ENCODE measurements at places on chromosomes 1 and 21. TPM values are rescaled to one million over a fixed set of nuclear protein-coding genes. Genes with fewer than 3 reads are reported as not detected.

- DNase-seq = peak; percentile 58
Observed at GRCh38 chr1:154324669-154325582, at the start of gene ATP8B2. Gene ATP8B2 (plus strand): TSS chr1:154325525. CDS start chr1:154328142, 2,617 bp downstream.

The STUM gene
- total RNA-seq = 2.5 TPM

The DAB1 gene
- 4.9 TPM for total RNA-seq

- DNase-seq = no peak
Observed at GRCh38 chr1:14822493-14822892, 224.0 kb downstream of the KAZN start.

The S100A9 gene
- 77.5 TPM for total RNA-seq

GRCh38 chr1:160169553-160170399 is 18.4 kb downstream of the ATP1A4 start:
- no peak for DNase-seq

The ASTN1 gene
- total RNA-seq = 6.3 TPM

DNA sequence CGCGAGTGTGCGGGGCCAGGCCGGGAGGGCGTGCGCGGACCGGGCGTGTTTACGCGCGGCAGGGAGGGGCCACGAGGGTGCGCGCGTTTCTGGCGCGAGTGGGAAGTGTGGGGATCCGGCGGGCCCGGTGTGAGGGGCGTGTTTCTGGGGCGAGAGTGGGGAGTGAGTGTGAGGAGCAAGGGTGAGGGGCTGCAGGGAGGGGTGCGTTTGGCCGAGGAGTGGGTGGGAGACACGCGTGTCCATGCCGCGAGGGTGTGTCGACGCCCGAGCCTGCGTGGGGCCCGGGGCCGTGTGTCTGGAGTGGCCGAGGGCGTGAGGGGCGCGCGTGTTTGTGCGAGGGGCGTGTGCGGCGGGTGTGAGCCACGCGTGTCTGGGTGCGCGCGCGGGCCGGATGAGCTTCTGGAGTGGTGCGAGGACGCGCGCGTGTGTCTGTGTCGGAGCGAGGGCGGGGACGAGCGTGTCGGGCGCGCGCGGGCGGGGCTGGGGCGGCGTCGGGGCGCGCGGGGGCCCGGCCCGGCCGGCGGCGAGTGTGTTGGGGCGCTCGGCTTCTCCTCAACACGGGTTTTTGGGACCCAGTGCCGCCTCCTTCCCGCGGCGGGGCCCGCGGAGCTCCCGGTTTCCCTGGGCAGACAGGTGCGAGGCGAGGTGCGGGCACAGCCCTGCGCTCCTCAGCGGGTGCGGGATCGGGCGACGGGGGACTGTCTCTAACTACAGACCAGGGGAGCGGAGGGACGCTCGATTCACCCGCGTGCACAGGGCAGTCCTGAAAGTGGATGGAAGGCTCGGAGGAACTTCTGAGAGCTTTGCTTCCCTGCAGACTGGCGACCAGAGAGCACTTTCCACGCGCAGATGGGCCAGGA is 65.8 kb upstream of the VAMP3 start:
- DNase-seq = no peak

GRCh38 chr1:26046246-26047095 is 553 bp upstream of the SLC30A2 start:
- no peak for DNase-seq

The SVBP gene
- total RNA-seq = 30.8 TPM

- no peak for DNase-seq
Observed at GRCh38 chr1:17509363-17509762, 30.1 kb upstream of the ARHGEF10L start.

The SH3D21 gene
- 3.5 TPM for total RNA-seq

GRCh38 chr1:222081859-222082258 is 340.0 kb upstream of the DUSP10 start:
- no peak for DNase-seq

GRCh38 chr1:212979340-212980122 is 29.2 kb downstream of the VASH2 start:
- no peak for DNase-seq

The MPC2 gene
- 41.7 TPM for total RNA-seq

- DNase-seq = no peak
Observed at GRCh38 chr21:35699361-35699760, 361.0 kb downstream of the SETD4 start.

The PLPPR4 gene
- 23.8 TPM for total RNA-seq

DNA sequence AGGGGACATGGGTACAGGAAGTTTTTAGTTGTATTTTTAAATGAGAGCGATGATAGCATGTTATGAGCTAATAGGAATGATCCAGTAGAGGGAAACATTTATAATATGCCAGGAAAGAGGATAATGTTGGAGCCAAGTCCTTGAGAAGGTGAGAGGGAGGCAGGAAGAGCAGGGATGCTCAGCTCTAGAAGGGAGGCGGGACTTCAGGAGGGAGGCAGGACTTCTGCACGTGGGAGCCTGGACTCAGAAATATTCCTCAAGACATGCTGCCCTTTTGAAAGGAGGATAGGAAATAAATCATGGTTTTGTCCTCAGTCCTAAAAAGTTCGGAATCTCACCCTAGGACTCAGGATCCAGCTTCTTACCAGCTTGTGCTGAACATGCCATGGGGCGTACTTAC is 5.9 kb downstream of the ADARB1 start:
- DNase-seq = no peak

DNA sequence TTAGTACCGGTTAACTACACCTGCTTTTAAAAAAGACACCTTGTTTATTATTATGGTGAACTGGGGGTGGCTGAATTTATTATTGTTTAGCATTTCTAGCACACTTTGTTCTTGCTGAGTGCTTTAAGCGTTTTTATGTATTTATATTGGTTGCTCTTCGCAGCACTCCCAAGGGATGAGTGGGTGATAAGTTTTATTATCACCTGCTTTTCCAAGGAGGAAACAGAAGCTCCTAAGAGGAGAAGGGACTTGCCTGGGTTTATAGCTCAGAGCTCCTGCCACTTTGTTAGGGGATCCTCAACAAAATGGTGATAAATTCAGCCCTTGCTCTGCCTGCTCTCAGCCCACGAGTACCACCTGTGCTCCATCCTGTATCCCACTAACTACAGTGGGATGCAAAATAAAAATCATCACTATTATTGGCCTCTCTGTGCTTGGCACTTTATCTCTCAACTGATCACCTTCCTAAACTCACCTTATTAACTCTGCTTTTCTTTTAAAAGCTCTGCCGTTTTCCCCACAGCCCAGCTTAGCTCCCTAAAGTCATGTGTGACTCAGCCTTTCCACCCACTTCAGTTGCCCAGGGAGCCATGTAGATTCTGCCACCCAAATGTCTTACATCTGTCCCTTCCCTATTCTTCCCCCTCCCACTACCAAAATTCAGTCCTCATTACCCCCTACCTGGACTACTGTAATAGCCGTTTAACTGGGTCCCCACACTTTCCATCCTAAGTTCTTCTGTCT is 44.5 kb downstream of the BCL9 start:
- DNase-seq = no peak

- DNase-seq = no peak
Observed at GRCh38 chr1:94633051-94633450, 91.5 kb upstream of the F3 start.

The DRAXIN gene
- total RNA-seq = 0.21 TPM

The ZNF496 gene
- total RNA-seq = 17.2 TPM

The SMIM11 gene
- total RNA-seq = 17.3 TPM

- DNase-seq = no peak
Observed at GRCh38 chr1:46948629-46949416, 7.5 kb upstream of the CYP4A11 start.

The MPL gene
- not detected for total RNA-seq

DNA sequence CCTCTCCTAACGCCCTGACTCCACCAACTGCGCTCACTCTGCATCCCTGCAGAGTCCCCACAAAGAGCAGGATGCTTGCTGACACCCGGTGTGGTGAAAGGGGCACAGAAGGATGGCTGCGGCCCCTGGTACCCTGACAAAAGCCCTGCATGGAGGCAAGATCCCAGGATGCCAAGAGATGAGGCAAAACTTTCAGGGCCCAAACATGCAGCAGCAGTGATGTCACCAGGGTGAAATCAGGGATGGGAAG is 36.6 kb downstream of the SLC9A1 start:
- DNase-seq = no peak

The UTS2 gene
- total RNA-seq = 0.16 TPM

The SNX7 gene
- 68.5 TPM for total RNA-seq

The KCNJ10 gene
- 0.26 TPM for total RNA-seq

DNA sequence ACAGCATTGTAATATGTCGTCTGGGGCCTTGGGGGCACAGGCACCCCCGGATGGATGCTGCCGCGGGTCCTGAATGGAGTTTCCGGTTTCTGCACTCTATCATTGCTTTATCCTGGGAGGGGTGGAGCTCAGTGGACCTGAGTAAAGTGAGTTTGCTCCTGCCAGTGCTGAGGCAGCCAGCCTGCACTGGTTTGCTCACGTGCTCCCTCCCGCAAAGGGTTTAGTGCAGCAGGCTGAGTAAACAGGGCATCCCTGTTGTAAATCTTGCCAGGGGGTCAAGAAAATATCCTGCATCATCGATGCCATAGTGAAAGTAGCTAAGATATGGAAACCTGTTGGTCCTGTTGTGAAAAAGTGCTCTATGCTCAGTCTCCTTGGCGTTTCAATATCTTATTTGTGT is 85.6 kb upstream of the BRINP3 start:
- DNase-seq = no peak

The COL6A1 gene
- total RNA-seq = 678 TPM

The SPRR3 gene
- 10.0 TPM for total RNA-seq

- DNase-seq = no peak
Observed at GRCh38 chr1:18266391-18266790, 158.8 kb downstream of the IGSF21 start.

GRCh38 chr21:14533499-14534428 is 12.4 kb downstream of the SAMSN1 start:
- no peak for DNase-seq

The SLC35F3 gene
- 0.32 TPM for total RNA-seq

The IVL gene
- 2.7 TPM for total RNA-seq

- DNase-seq = no peak
Observed at GRCh38 chr1:27446496-27447020, 43.4 kb downstream of the WASF2 start.

DNA sequence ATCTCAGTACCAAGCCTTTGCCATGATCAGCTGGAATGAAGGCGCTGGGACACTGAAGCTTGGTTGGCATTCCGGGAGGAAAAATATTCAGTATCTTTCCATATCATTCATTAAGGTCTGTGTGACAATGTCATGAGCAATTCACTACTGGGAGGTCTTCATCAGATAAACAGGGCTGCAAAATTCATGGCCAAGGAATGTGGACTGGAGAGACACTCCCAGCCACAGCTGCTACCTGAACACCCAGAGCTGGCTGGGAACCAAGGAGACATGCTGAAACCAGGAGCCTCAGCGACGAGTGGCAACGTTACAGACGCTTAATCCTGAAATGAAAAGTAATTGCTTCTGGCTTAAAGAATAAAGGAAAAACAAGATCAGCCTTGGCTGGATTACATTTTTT is 30.6 kb upstream of the DDAH1 start:
- no peak for DNase-seq

The CYP4X1 gene
- total RNA-seq = 7.0 TPM

- no peak for DNase-seq
Observed at GRCh38 chr21:27645285-27645684, 678.4 kb upstream of the ADAMTS5 start.

The DENND2C gene
- total RNA-seq = 8.8 TPM

DNA sequence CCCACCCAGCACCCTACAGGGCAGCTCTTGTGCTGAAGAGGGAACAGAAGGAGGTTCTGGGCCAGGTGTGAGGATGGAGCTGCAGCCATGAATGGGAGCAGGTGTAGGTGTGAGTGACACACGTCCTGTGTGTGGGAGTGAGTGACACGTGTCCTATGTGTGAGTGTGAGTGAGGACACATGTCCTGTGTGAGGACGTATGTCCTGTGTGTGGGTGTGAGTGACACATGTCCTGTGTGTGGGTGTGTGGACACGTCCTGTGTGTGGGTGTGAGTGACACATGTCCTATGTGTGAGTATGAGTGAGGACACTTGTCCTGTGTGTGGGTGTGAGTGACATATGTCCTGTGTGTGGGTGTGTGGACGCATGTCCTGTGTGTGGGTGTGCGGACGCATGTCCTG is 26.4 kb downstream of the MEGF6 start:
- no peak for DNase-seq

GRCh38 chr21:42311160-42311559 is 4.0 kb downstream of the TFF3 start:
- DNase-seq = no peak

DNA sequence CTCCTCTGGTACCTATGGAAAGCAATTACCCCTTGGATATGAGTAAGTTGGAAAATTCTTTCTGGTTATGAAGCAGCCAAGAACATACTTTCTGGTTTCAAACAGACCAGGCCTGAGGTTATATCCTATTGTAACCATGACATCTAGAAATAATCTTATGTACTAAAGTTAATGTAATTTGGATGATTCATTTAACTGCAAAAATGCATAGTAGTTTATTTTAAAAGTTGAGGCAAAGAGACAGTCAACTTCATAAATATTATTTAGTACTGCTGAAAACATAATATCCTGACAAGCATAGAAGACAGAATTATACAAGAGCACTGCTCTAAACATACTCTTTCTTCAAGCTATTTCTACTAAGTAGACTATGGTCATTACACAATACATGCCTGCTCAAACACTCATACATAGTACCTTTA is 25.5 kb downstream of the ODF2L start:
- no peak for DNase-seq

The ERICH3 gene
- total RNA-seq = 0.79 TPM

The GIPC2 gene
- 4.4 TPM for total RNA-seq

The ACTA1 gene
- total RNA-seq = 51.9 TPM

GRCh38 chr1:91761295-91761721 is 124.6 kb downstream of the TGFBR3 start:
- DNase-seq = no peak

- DNase-seq = no peak
Observed at GRCh38 chr1:34013958-34014737, 150.3 kb downstream of the HMGB4 start.

DNA sequence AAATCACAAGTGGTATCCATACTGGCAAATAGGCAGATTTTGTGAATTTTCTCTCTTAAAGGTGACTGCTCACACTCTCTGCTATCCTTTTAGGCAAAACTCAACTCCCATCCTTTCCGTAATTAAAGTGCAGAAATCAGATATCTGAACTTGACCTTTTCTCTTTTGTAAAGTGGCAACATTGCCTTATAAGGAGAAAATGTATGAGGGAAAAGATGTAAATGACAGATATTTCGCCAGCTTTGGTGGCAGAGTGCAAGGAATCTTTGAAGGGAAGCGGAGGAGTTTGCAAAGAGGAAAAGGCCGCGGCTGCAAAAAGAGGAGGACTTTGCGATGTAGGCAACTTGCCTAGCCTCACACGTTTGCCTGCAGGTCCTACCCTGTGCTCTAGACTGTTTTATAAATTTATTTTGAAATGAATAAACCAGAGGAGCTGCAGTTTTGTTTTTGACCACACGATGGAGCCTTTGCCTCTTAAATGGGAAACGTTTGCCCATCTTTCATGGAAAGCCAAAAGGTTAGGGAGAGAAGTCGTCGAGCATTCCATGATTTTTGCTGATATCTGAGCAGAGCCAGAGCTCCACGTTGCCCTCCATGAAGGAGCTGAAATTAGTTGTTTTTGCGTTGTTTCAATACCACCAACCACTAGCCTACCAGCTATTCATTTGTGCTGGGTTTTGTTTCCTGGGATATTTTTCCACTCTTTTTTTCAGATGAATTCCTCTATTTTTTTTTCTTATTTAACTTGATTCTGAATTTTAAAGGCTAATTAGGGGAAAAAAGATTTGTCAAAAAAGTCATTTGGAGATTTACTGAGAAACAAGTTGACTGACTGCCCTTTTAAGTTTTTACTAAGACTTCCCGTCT is 242.3 kb downstream of the LMX1A start:
- DNase-seq = no peak

GRCh38 chr1:214441119-214441518 is 110.3 kb downstream of the PTPN14 start:
- DNase-seq = no peak

The GPATCH2 gene
- total RNA-seq = 54.0 TPM
